Ascending aorta (tissue), 2 donors: ENCODE measurements at places on chromosomes 3 and 15.
A peak's percentile ranks its signal among the peaks of the same experiment; 100 is the strongest.

DNA sequence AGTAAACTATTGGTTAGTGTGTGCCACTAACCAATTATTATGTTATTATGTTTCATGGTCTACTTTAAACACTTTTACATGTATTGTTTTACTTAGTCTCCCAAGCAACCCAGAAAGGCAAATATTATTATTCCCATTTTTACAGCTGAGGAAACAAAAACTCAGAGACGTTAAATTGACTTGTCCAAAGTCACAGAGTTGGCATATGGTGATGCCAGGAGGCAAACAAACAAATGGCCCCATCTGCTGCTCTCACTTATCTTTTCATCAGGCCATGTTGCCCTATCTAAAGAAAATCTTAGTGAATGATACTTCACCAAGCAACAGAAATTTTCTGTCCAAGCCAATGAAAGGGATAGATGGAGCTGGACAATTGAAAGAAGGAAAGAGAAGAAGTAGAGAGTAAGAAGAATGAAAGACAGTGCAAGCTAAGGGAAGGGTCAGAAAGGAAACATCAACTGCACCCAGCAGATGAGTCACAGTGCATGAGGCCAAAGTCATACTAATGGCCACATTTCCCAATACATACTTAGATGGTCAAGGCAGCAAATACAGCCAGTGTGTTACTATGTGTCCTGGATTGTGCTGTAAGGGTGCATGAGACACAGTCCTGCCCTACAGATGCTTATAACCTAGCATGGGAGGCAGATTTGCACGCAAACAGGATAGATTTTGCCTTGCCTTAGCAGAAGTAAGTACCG is 266.9 kb downstream of the KCNMB2 start:
- no peak for DNase-seq

DNA sequence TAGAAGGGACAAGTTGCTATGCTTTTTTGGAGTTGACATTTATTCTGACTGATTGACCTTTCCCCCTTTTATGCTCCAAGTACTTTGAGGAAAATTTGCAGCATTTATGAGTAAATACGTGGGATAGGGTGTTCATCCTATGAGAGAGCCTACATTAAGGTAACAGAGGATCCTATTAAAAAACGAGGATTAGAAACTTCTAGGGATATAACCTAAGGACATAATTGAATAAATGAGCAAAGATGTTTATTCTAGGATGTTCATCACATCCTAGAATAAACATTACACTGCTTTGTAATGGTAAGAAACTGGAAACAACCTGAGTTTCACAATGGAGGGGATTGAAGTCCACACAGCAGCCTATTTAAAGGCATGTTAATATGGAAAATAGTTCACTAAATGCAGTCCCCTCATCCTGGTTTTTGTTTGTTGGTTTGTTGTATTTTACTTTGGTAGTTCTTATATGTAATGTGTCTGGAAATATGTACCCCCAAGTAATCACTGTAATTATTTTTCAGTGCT is 23.9 kb upstream of the CLEC3B start:
- DNase-seq = no peak

GRCh38 chr15:91338766-91339165 is 238.7 kb downstream of the SV2B start:
- DNase-seq = no peak

DNA sequence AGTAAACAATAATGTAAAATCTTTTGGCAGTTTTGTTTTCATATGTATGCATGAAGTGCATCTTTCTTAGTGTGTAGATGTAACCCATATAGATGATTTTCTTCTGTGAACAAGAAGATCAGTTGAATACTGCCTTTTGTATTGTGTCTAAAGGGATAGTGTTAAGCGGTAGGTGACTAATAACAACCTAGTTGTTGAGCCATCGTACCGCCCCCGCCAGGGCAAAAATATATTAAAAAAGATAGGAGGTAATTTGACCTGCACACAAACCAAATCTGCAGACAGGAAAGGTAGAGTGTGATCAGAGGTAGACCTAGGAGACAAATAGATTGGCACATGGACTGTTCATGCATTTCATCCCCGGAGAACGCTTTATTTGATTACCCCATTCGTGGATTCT is 3.3 kb upstream of the GMNC start:
- no peak for DNase-seq

GRCh38 chr15:85424154-85424553 is 43.8 kb downstream of the AKAP13 start:
- DNase-seq = no peak

- DNase-seq = peak; percentile 22
These were observed 122.5 kb downstream of the TJP1 start for GRCh38 chr15:29699791-29700190.

DNA sequence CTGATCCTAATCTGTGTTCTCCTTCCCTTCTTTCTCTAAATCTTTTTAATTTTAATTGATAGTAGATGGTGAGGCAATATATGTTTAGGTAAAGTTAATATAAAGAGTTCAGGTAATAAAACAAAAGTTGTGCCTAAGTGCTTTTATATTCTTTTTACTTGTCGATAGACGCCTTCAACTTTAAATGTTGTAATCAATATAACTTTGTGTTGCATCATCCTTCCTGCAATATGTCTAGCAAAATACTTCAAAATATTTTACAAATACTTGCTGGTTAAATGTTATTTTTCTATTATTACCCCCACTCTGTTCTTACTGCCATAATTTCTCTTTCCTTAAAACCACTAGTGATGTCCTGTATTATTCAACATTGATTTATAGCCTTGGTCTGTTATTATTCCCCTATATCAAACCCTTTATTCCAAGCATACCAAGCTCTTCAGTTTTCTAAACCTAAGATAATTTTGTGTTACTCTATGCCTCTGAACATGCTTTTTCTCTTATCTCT is 92.4 kb downstream of the NAALADL2 start:
- no peak for DNase-seq

DNA sequence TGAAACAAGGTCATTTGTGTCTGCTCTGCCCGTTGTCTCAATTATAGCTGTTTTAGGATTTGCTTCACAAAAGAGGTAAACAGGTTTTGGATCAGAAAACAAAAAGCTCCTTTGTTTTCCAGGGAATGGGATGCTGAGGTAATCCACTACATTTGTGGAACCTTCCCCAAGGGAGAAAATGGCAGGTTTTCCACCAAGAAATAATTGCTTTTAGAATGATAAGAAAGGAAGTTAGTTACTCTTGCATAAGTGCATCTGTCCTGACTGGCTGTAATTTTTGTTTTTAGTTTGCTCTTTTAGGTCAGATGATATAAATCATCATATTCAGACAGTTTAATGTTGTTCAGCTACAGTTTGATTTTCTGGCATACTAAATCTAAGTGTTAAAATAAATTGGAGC is 198.5 kb upstream of the COL8A1 start:
- DNase-seq = no peak

DNA sequence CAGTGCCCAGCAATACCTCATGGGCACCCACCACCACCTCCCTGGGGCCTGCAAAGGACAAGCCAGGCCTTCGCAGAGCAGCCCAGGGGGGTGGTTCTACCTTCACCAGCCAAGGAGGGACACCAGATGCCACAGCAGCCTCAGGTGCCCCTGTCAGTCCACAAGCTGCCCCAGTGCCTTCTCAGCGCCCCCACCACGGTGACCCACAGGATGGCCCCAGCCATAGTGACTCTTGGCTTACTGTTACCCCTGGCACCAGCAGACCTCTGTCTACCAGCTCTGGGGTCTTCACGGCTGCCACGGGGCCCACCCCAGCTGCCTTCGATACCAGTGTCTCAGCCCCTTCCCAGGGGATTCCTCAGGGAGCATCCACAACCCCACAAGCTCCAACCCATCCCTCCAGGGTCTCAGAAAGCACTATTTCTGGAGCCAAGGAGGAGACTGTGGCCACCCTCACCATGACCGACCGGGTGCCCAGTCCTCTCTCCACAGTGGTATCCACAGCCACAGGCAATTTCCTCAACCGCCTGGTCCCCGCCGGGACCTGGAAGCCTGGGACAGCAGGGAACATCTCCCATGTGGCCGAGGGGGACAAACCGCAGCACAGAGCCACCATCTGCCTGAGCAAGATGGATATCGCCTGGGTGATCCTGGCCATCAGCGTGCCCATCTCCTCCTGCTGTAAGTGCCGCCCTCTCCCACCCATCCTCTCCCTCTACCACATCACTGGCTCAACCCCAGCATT is 19.2 kb upstream of the BFSP2 start:
- no peak for DNase-seq

- DNase-seq = no peak
These were observed 77.4 kb downstream of the ANXA2 start for GRCh38 chr15:60320365-60320764.

DNA sequence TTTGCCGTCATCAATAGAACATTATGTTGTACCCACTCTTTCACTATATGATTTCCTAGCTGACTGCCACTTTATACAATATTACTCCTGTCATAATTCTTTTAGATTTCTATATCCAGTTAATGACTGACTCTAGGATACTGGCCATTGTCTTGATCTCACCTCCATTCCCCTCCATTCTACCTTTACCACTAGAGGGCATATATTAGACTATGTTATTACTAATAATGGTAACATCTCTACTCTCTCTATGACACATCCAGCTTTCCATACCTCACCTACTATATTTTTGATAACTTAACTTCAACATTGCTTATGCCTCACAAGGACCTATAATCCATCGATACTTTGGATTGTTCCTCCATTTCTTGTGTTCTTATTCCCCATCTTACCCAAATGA is 31.4 kb upstream of the POU1F1 start:
- DNase-seq = no peak

- no peak for DNase-seq
These were observed 38.4 kb downstream of the AGTR1 start for GRCh38 chr3:148736086-148736485.

GRCh38 chr3:134059035-134059601 is 29.4 kb upstream of the SLCO2A1 start:
- no peak for DNase-seq

- DNase-seq = no peak
These were observed 9.5 kb downstream of the COPS2 start for GRCh38 chr15:49145651-49146609.

DNA sequence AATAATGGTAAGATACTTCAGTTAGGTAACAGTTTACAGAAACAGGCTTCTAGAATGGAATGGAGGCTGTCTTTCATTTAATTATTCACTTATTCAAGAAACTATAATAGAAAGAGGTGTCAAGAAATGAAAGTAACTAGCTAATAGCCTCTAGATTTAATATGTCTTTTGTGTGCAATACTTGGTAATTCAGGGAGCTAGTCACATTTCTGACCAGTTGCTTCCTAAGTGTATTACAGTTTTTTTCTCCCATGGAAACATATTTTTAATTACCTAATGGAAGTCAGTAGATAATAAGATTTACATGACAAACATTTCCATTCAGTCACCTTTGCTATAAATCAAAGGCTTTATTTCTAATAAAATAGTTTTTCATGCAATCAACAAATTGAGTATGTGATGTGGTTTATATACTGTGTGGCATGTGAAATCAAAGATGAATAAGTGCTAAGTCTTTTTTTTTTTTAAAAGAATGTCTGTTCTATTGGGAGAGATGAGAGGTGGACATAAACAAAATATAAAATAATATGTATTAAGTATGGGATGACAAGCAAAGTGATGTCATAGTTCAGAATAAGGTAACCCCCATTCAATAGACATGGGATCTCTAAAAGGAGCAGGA is 985.7 kb downstream of the SQOR start:
- DNase-seq = no peak

DNA sequence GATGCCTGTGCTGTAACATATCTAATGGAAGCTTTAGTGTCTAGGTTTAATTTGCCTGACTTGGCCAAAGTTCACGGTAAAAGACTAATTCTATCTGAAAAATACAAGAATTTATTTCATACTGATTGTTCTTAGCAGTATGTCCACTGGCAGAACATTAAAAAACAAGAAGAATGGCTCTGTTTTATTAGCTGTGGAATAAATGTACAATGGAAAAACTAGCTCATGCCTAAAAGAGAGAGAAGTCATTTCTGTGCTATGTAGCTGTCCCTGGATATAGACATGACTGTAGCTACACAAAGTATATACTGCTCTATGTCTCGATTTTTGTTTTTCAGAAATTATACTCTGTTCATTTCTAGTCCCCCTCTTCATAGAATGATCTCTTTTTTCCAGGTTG is 13.9 kb upstream of the VGLL3 start:
- no peak for DNase-seq

DNA sequence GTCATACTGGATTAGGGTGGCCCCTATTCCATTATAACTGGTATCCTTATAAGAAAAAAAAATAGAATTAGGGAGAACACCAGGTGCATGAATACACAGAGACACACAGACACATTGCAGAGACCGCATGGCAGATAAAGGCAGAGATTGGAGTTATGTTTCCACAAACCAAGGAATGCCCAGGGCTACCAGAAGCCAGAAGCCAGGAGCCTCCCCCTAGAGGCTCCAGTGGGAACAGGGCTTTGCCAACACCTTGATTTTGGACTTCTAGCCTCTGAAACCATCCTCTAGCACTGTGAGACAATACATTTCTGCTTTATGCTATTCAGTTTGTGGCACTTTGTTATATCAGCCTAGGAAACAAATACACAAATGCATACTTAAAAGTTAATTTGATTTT is 10.4 kb downstream of the GOLM2 start:
- no peak for DNase-seq

- peak; percentile 98 for DNase-seq
These were observed 348.0 kb upstream of the DPPA4 start for GRCh38 chr3:109685084-109686079.

- DNase-seq = no peak
These were observed 288.7 kb downstream of the GBE1 start for GRCh38 chr3:81472600-81473362.

GRCh38 chr15:95486224-95486623 is 844.3 kb upstream of the NR2F2 start:
- DNase-seq = no peak

DNA sequence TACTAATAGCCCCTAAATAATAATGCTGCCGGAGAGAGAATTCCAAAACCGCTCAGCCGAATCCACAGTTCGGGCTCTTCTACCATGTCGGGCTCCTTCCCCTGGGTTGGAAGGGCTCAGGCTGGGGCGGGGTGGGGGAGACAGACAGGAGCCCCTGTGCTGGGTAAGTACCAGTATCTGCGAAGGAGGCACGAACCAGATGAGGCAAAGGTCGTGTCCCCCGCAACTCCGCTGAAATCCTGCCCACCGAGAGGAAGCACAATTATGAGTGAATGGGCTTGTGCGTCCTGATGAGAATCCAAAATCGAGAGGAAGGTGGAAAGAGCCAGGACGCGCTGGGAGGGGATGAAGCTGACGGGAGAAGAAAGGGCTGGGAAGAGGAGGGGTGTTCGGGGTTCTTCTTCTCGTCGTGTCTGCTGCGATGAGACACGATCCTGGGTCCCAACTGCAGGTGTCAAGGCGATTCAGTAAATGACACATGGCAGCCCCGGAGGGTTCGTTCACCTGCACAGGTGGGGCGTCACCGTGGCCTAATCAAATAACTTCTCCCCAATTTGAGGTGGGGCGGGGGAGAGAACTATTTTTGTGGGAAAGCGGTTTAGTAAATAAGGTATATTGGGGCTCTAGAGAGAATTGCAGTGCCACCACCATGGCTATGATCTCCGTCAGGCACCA is 707 bp upstream of the FAM81A start:
- no peak for DNase-seq

GRCh38 chr3:10523561-10523960 is 18.2 kb upstream of the ATP2B2 start:
- no peak for DNase-seq
